HT1080 (cell line): ENCODE measurements at places on chromosomes 7 and 10. TPM values are rescaled to one million over a fixed set of nuclear protein-coding genes. Genes with fewer than 3 reads are reported as not detected.

OR2A12 gene
- not detected in 2 replicates for total RNA-seq

AVPI1 gene
- total RNA-seq = 27.4 and 34.9 TPM in 2 replicates

VWDE gene
- 1.1 and 1.6 TPM in 2 replicates for total RNA-seq

PALD1 gene
- total RNA-seq = 1.4 and 1.8 TPM in 2 replicates

ADAMTS14 gene
- under 0.01 TPM in 1 of 2 replicates, not detected in the other for total RNA-seq

GJD4 gene
- not detected in 2 replicates for total RNA-seq

ZNF365 gene
- 8.2 and 8.8 TPM in 2 replicates for total RNA-seq

MOGAT3 gene
- total RNA-seq = 0.21 TPM in 1 of 2 replicates, not detected in the other

PNLIPRP2 gene
- not detected in 2 replicates for total RNA-seq

POU6F2 gene
- not detected in 2 replicates for total RNA-seq

DNAH11 gene
- total RNA-seq = 6.1 and 7.5 TPM in 2 replicates

ATOH7 gene
- total RNA-seq = not detected in 2 replicates

POP7 gene
- 167 and 168 TPM in 2 replicates for total RNA-seq

LRRTM3 gene
- total RNA-seq = not detected in 2 replicates

IFIT1 gene
- total RNA-seq = 3.2 and 3.5 TPM in 2 replicates

BBS9 gene
- 1.2 and 4.2 TPM in 2 replicates for total RNA-seq

SPDYE18 gene
- not detected in 2 replicates for total RNA-seq

RASA4B gene
- total RNA-seq = 0.67 and 1.2 TPM in 2 replicates

PSMG3 gene
- total RNA-seq = 72.1 and 97.7 TPM in 2 replicates

IDI2 gene
- total RNA-seq = not detected in 2 replicates

ASB10 gene
- not detected in 2 replicates for total RNA-seq

BHLHA15 gene
- not detected in 2 replicates for total RNA-seq

SCIN gene
- total RNA-seq = 0.03 TPM in 1 of 2 replicates, not detected in the other

STEAP2 gene
- 6.7 and 8.6 TPM in 2 replicates for total RNA-seq

JCAD gene
- total RNA-seq = 8.5 and 9.5 TPM in 2 replicates

SHTN1 gene
- total RNA-seq = 3.9 and 7.1 TPM in 2 replicates

CALHM1 gene
- not detected in 2 replicates for total RNA-seq

NPC1L1 gene
- not detected in 2 replicates for total RNA-seq

ADRB1 gene
- total RNA-seq = 0.06 and 0.07 TPM in 2 replicates

IFT22 gene
- 19.6 and 23.8 TPM in 2 replicates for total RNA-seq

OR13A1 gene
- not detected in 2 replicates for total RNA-seq

GPR15LG gene
- not detected in 2 replicates for total RNA-seq

ZNF394 gene
- 26.6 and 27.0 TPM in 2 replicates for total RNA-seq

PPP1R17 gene
- not detected in 2 replicates for total RNA-seq

EPDR1 gene
- total RNA-seq = 44.0 and 48.6 TPM in 2 replicates

AGAP9 gene
- total RNA-seq = 4.3 and 4.4 TPM in 2 replicates
